ENCODE measurements at places on chromosomes 2 and 18. TPM values are rescaled to one million over a fixed set of nuclear protein-coding genes. Genes with fewer than 3 reads are reported as not detected.

The IL36A gene
- not detected for total RNA-seq

The CCDC178 gene
- total RNA-seq: not detected

The HDHD2 gene
- 36.8 TPM for total RNA-seq

The SLC8A1 gene
- 1.8 TPM for total RNA-seq

GRCh38 chr2:207768866-207769596, 675 bp downstream of the FZD5 start:
- peak overlapping the region; percentile 86 for H3K4me3 ChIP-seq
- peaks cover 25% of the 10 kb centered on the region for H3K4me1 ChIP-seq
- DNase-seq: peak; percentile 3
- H3K27me3 ChIP-seq: peaks cover 50% of the 10 kb centered on the region
- H3K27ac ChIP-seq: peak overlapping the region; percentile 12
- peaks cover 4% of the 10 kb centered on the region for H3K36me3 ChIP-seq

DNA sequence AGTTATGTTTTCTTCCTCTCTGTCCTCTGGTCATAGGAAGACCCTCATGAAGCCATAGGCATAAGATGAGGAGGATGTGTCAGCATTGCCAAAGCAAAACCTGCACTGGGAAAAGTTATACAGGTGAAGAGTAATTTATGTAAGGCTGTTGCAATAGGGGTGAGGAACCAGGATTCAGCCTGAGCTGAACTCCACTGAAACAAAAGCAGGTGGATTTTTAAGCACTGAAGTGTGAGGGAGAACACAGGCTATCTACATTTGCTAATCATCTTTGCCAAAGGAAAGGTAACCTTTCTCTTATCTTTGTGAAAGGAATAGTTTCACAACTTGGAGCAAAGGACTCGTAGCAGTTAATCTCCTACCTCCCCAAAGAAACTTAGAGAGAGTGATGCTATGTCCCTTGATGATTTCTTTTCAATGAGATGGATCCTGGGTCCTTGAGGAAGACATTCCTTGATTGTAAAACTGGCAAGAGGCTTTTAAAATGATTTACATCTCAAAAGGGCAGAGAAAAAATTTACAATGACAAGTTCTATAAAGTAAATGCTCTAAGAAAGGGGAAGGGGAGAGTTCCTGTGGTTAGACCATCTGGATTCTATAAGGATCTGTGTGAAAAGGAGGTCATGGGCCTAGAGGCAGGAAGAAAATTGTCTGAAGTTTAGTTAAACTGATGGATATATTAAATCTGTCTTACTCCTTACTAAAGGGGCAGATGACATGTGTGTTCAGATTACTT, 385.4 kb upstream of the CDH7 start:
- DNase-seq: no peak
- H3K27me3 ChIP-seq: no peaks in the 10 kb centered on the region

DNA sequence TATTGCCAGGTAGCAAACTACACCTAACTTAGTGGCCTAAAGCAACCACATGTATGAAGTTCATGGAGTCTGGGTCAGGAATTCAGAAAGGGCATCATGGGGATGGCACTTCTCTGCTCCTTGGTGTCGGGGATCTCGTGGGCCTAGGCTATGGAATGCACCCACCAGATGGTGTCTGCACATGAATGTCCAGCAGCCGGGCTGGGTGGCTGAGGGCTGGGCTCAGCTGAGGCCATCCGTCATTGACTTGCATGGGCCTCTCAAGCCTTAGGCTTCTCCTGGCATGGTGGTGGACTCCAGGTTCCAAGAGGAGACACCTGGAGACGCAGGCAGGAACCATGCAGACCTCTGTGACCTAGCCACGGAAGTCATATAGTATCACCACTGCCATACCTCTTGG, 26.0 kb upstream of the RPL31 start:
- H3K4me1 ChIP-seq: no peaks in the 10 kb centered on the region
- no peaks in the 10 kb centered on the region for H3K36me3 ChIP-seq
- no peaks in the 10 kb centered on the region for H3K27me3 ChIP-seq
- no peak overlapping the region for H3K27ac ChIP-seq
- H3K4me3 ChIP-seq: no peak overlapping the region

GRCh38 chr2:176931588-176932563, 280.7 kb upstream of the HNRNPA3 start:
- peaks cover 36% of the 10 kb centered on the region for H3K4me1 ChIP-seq
- H3K4me3 ChIP-seq: peak overlapping the region; percentile 58
- peak overlapping the region; percentile 95 for H3K27ac ChIP-seq
- peaks cover 14% of the 10 kb centered on the region for H3K36me3 ChIP-seq

DNA sequence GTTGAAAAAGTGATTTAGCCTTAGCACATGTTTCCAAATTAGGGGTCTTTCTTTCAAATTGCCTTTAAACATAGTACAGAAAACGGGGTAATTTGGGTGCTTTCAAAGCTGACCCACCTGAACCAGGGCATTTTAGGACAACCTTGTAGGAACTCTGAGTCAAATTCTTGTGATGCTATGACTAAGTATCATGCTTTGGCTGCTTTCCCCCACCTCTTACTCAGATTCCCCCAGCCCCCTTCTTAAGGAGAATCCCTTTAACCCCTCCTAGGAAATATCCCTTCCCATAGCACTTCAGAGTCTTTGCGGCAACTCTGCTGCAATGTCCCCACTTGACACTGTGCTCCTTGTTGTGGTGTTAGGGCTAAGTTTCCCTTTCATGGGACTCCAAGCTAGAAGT, 18.6 kb upstream of the KLF7 start:
- peaks cover 6% of the 10 kb centered on the region for H3K4me1 ChIP-seq
- no peak overlapping the region for H3K27ac ChIP-seq
- H3K27me3 ChIP-seq: peaks cover 3% of the 10 kb centered on the region
- no peak overlapping the region for H3K4me3 ChIP-seq
- DNase-seq: no peak

DNA sequence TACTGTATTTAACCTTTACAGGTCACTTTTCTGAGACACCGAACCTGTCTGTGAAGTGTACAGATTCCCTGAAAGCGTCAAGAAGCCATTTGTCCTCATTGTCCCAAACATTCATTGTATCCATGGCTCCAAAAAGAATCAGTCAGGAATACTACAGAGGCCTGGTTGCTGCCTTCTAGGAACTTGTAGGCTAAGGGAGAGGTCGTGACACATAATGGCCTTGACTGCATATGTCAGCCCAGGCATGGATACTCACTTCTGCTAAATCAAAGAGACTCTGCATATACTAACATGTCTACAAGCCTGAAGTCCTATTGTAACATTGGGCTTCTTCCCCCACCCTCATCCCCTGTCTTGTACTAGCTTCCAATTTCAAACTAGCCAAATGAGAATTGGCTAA, 40.2 kb downstream of the ONECUT2 start:
- no peak overlapping the region for H3K27ac ChIP-seq
- no peaks in the 10 kb centered on the region for H3K4me1 ChIP-seq
- no peak overlapping the region for H3K4me3 ChIP-seq
- H3K27me3 ChIP-seq: no peaks in the 10 kb centered on the region

- no peaks in the 10 kb centered on the region for H3K4me1 ChIP-seq
- H3K27me3 ChIP-seq: no peaks in the 10 kb centered on the region
- no peak overlapping the region for H3K4me3 ChIP-seq
- peaks cover 44% of the 10 kb centered on the region for H3K36me3 ChIP-seq
- DNase-seq: no peak
Observed at GRCh38 chr2:279366-279765, 8.5 kb downstream of the ALKAL2 start.

DNA sequence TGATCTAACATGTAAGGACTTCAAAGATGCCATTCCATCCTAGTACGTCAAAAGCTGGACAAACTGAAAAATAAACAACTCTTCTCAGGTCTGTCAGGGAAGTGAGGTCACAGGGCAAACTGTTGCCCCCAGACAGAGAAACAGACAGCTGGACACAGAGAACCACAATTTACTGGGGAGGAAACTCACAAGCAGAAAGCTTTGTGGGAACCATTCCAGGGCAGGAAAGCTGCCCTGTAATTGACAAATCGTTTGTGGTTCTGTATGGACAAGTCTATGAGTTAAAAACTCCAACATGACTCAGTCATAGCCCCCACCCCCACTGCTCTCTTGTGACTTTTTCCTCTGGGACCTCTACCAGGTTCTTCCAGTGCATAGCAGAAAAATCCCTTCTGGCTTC, 28.4 kb downstream of the MCEE start:
- H3K4me3 ChIP-seq: no peak overlapping the region
- peaks cover 10% of the 10 kb centered on the region for H3K27me3 ChIP-seq
- DNase-seq: no peak

GRCh38 chr18:1047406-1047805, 142.7 kb downstream of the ADCYAP1 start:
- no peaks in the 10 kb centered on the region for H3K36me3 ChIP-seq
- no peak for DNase-seq
- no peak overlapping the region for H3K4me3 ChIP-seq
- no peaks in the 10 kb centered on the region for H3K27me3 ChIP-seq
- no peak overlapping the region for H3K27ac ChIP-seq

- no peak overlapping the region for H3K4me3 ChIP-seq
- no peak overlapping the region for H3K27ac ChIP-seq
- DNase-seq: peak; percentile 55
- H3K27me3 ChIP-seq: peaks cover 35% of the 10 kb centered on the region
Observed at GRCh38 chr2:42089340-42089925, 41.6 kb downstream of the PKDCC start.

DNA sequence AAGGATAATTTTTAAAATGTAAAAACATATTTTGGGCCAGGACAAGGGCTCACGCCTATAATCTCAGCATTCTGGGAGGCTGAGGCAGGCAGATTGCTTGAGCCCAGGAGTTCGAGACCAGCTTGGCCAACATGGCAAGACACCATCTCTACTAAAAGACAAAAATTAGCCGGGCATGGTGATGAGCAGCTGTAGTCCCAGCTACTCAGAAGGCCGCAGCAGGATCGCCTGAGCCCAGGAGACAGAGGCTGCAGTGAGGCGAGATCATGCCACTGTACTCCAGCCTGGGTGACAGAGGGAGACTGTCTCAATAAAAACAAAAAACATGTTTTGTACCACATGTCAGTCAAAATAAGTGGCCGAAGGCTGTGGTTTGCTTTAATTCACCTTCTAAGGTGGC, 122.5 kb downstream of the HDAC4 start:
- peaks cover 7% of the 10 kb centered on the region for H3K36me3 ChIP-seq
- H3K27ac ChIP-seq: no peak overlapping the region
- H3K4me3 ChIP-seq: no peak overlapping the region
- H3K4me1 ChIP-seq: peaks cover 45% of the 10 kb centered on the region
- no peak for DNase-seq

- H3K4me3 ChIP-seq: peak overlapping the region; percentile 97
- H3K4me1 ChIP-seq: peaks cover 51% of the 10 kb centered on the region
- peak; percentile 41 for DNase-seq
- H3K27me3 ChIP-seq: no peaks in the 10 kb centered on the region
- peak overlapping the region; percentile 100 for H3K27ac ChIP-seq
Observed at GRCh38 chr2:121648206-121649148, 785 bp downstream of the CLASP1 start.

- no peaks in the 10 kb centered on the region for H3K4me1 ChIP-seq
- H3K36me3 ChIP-seq: no peaks in the 10 kb centered on the region
- no peak overlapping the region for H3K27ac ChIP-seq
- H3K4me3 ChIP-seq: no peak overlapping the region
- DNase-seq: no peak
Observed at GRCh38 chr2:237389831-237390230, 24.1 kb downstream of the COL6A3 start.

DNA sequence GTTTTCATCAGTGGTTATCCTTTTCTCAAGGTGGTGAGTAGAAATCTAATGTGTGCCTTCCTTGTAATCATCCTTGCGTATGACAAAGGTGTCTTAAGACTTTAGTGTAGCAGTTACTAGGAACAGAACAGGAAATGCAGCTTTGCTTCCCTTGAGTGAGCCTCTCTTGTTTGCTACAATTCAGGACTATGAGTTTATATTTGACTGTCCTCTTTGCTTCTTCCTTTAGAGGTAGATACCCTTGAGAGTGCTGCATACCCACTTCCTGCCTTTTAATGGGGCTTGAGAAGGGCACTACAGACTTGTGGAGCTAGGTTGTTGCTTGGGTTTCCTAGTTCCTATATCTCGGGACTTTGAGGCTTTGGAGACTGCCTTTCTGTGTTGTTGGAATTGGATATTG, 3.8 kb downstream of the KCNJ13 start:
- peaks cover 29% of the 10 kb centered on the region for H3K4me1 ChIP-seq
- no peak overlapping the region for H3K4me3 ChIP-seq
- H3K27ac ChIP-seq: peak overlapping the region; percentile 67
- no peaks in the 10 kb centered on the region for H3K27me3 ChIP-seq

DNA sequence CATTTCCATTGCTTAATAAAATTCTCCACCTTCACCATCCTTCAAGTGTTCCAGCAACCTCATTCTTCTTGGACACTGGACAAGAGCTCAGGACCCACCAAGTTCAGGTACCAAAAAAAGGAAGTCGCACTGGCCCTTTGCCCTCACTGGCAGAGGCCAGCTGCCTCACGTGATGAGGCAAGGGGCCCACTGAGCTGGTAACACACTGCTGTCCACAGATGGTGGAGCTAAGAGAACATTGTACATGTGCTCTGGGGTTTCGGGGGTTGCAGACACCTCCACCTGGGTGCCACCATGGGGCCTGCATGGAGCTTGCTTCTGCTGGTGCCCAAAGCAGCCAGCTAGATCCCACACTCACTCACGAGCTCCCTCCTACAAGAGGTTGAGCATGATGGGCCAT, 71.3 kb downstream of the SCG2 start:
- H3K27ac ChIP-seq: no peak overlapping the region
- H3K4me1 ChIP-seq: no peaks in the 10 kb centered on the region
- no peaks in the 10 kb centered on the region for H3K27me3 ChIP-seq
- DNase-seq: no peak
- H3K36me3 ChIP-seq: no peaks in the 10 kb centered on the region

DNA sequence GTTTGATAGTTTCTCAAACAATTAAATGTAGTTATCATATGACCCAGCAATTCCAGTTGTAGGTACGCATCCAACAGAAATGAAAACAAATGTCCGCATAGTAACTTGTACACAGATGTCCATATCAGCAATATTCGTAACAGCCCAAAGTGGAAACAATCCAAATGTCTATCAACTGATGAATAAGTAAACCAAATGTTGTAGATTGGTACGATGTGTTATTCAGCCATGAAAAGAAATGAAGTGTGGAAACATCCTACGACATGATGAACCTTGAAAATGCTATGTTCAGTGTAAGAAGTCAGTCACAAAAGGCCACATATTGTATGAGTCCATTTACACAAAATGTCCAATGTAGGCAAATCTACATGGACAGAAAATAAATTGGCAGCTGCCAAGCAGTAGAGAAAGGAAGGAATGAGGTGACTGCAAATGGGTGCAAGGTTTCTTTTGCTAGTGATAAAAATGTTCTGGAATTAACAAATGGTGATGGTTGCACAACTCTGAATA, 26.9 kb downstream of the GAREM1 start:
- DNase-seq: no peak
- H3K4me3 ChIP-seq: no peak overlapping the region
- no peak overlapping the region for H3K27ac ChIP-seq
- no peaks in the 10 kb centered on the region for H3K4me1 ChIP-seq
- peaks cover 4% of the 10 kb centered on the region for H3K27me3 ChIP-seq
- no peaks in the 10 kb centered on the region for H3K36me3 ChIP-seq

DNA sequence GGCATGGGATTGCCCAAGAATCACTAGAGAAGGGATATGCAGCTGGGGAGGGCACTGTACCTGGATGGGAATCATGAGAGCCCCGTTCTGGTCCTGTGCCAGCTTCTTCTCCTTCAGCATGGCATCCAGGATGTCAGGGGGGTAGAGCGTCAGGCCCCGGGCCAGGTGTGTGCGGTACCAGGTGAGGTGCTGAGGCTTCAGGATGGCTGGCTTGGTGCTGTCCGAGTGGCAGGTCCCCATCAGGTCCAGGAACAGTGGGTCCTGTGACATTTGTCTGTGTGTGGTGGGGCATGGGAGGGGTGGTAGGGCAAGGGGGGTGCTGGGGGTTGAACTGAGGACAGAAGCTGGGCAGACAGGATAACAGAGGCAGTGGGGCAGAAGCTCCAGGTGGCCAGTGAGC, 13.2 kb downstream of the CFAP65 start:
- no peaks in the 10 kb centered on the region for H3K36me3 ChIP-seq
- no peak overlapping the region for H3K27ac ChIP-seq
- no peak for DNase-seq
- H3K4me1 ChIP-seq: no peaks in the 10 kb centered on the region
